ENCODE measurements at places on chromosomes 11 and 22. TPM values are rescaled to one million over a fixed set of nuclear protein-coding genes. Genes with fewer than 3 reads are reported as not detected.

DNA sequence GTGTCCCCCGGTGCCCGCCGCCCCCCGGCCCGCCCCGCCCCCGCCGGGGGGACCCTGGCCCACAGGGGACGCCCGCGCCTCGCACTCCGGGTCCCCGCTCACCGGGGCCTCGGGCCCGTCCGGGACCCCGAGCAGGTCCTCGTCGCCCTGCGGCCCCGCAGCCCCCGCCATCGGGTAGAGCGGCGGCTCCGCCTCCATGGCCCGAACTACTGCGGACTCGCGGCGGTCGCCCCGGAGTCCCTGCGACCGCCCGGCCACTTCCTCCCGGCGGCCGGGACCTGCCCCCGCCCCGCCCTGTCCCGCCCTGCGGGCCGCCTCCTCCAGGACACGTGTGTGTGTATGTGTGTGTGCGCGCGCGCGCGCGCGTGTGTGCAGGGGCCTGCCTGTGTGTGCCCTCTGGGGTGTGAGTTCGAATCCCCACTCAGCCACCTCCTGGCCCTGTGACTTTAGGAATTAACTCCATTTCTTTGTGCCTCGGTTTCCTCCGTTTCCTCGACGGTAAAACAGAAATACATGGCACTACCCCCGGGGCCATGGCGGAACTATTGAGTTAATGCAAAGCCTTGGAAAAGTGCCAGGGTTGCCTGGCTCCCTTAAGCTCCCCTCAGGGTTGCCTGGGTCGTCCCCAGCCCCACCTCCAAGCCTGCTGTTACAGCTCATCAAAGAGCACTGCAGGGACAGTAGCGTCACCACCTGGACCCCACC, at the start of gene UNC93B1:
Gene UNC93B1, minus strand, starts transcription at position 252 of the 705 bp plus-strand sequence. Its CDS starts 54 bp downstream, at position 198.
- peak; percentile 91 for DNase-seq

KCNJ11 gene
- 7.3 TPM for total RNA-seq

GRCh38 chr11:1936072-1936780, 10.9 kb upstream of the MRPL23 start:
- DNase-seq = no peak

- DNase-seq = no peak
Observed at GRCh38 chr11:15765530-15765929, 590.8 kb downstream of the SOX6 start.

DNA sequence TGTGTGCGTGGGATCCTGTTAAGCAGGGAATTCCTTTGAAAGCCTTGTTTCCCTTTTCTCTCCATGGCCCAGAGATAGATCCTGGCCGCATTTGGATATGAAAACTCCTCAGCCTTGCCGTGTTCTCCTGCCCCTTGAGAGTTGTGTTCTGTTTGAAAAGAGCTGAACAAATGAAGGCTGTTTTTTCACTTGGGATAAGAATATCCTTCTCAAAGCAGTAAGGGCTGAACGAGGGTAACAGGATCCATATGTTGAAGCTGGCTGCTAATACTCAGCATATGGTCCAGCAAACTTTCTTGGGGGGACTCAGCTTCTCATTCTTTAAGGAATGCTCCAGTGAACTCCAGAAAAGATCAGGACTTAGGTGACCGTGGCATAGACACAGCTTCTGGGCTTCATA, 114.5 kb upstream of the TTC12 start:
- no peak for DNase-seq

RHBDD3 gene
- total RNA-seq = 47.2 TPM

PHLDA2 gene
- not detected for total RNA-seq

- no peak for DNase-seq
Observed at GRCh38 chr11:2717561-2718325, 17.9 kb upstream of the KCNQ1OT1 start.

GRCh38 chr11:72673284-72673942, 809 bp downstream of the PDE2A start:
- DNase-seq = no peak

MMP3 gene
- not detected for total RNA-seq

GRCh38 chr11:64246871-64247728, at the start of gene PPP1R14B:
Gene PPP1R14B (minus strand): TSS chr11:64246943. CDS start chr11:64246673, 270 bp downstream.
- peak; percentile 91 for DNase-seq

- no peak for DNase-seq
Observed at GRCh38 chr11:43358279-43358800, 380 bp upstream of the TTC17 start.

DCHS1 gene
- total RNA-seq = 14.4 TPM

- no peak for DNase-seq
Observed at GRCh38 chr22:47174671-47175112, 412.2 kb downstream of the TBC1D22A start.

RFPL1 gene
- not detected for total RNA-seq

IFITM10 gene
- 1.5 TPM for total RNA-seq

All from thyroid gland (tissue), 4 donors.